Fibroblast of skin of right quadriceps (primary cell): ENCODE measurements at places on chromosomes 5 and 9.

GRCh38 chr9:122004589-122004988, 88.5 kb downstream of the TTLL11 start:
- DNase-seq, result no peak

GRCh38 chr5:5387777-5388176, 34.7 kb upstream of the ICE1 start:
- DNase-seq, result no peak

- DNase-seq, result peak; percentile 4
Measured at GRCh38 chr9:90539286-90539685, 103.3 kb downstream of the DIRAS2 start.

- DNase-seq, result no peak
Measured at GRCh38 chr5:4576908-4577307, 563.2 kb upstream of the ADAMTS16 start.

DNA sequence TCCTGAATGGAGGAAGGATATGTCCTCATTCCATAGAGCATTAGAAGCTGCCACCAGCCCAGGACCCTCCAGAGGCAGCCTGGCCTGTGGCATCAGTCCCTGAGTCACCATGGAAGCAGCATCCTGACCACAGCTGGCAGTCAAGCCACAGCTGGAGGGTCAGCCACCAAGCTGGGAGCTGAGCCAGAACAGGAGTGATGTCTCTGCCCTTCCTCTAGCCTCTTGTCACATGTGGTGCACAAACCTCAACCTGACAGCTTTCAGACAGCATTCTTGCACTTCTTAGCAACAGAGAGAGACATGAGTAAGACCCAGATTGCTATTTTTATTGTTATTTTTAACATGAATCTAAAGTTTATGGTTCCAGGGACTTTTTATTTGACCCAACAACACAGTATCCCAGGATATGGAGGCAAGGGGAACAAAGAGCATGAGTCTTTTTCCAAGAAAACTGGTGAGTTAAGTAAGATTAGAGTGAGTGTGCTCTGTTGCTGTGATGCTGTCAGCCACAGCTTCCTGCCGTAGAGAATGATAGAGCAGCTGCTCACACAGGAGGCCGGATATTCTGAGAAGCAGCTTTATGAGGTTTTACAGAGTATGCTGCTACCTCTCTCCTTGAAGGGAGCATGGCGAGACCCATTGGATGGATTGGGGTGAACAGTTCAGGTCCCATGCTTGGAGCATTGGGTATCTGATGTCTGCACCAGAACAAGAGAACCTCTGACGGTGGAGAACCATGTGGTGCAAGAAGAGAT, 13.0 kb upstream of the CYFIP2 start:
- peak; percentile 51 for DNase-seq

DNA sequence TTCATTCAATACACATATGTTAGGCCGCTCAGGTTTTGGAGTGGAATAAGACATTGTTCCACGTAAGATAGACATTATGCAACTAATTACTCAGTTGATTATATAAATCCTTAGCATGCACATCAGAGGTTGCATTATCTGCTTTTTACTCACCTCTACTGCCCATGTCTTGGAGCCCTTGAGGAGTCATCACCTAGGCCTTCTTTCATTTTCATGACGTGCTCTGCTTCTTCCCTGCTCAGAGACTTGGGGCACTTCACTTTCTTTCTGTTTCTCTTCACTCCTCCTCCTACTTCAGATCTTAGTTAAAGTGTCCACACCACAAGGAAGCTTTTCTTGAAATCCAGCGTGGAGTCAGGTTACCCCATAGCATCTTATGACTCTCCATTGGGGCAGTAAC, 241.1 kb downstream of the TLR4 start:
- DNase-seq, result no peak

GRCh38 chr9:19682397-19682796, 106.4 kb downstream of the SLC24A2 start:
- DNase-seq, result no peak

GRCh38 chr9:82170866-82171265, 182.3 kb downstream of the SPATA31D1 start:
- peak; percentile 63 for DNase-seq

- peak; percentile 42 for DNase-seq
Measured at GRCh38 chr9:106864373-106865143, 1.6 kb downstream of the ZNF462 start.

DNA sequence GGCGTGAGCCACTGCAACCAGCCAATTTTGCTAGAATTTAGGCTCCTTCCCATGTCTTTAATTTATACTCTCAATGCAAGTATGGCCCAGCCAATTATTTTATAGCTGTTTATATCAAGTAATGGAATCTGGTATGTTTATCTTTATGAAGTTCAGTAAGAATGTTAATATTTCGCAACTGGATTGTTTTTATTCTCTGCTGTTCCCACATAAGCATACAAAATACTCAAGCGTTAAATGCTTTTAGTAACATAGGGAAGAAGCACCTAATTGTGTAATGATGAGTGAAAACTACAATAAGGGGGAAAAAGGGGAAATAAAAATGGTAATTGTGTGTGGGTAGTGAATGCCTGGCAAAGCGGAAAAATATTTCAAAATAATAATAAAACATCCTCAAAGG, 21.3 kb downstream of the PWWP2A start:
- DNase-seq, result peak; percentile 62

DNA sequence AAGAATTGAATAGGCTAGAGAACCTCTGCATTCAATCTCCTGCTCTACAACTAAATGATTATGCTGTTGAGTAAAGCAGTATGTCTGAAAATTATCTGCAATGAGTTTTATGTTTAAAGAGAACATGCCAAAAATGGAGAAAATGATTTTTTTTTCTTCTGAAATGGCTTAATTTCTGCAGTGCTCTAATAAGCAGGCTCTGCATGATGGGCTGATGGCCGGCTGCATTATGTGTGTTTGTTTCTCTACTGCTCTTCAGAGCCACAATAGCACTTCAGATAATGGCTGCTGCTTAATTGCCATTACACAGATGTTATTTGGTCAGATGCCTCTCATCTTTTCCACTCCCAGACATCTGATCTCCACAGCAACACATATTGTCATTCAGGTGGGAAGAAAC, 286.4 kb upstream of the DMAC1 start:
- DNase-seq, result no peak

DNA sequence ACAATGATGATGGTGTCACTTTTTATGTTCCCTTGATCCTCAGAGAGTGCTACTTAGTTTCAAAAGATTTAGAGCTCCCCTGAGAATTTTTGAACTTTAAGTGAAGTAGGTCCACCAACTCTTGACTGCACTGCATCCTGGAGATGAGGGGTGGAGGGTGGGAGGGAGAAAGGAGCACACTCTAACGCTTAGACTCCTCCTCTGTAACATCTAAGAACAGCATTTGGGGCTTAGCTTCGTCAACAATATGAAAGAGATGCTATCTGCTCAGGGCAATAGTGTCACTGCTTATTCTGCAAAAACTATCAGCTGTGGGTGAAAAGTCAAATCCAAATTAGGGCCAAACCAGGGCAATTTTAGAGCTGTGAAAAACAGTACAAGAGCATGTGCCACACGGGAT, 242.8 kb upstream of the EFNA5 start:
- no peak for DNase-seq

- DNase-seq, result peak; percentile 91
Measured at GRCh38 chr9:88776717-88777497, 214.4 kb upstream of the S1PR3 start.

GRCh38 chr5:83124593-83124992, 47.2 kb downstream of the XRCC4 start:
- no peak for DNase-seq

GRCh38 chr5:132245593-132245992, 11.9 kb upstream of the PDLIM4 start:
- DNase-seq, result no peak

GRCh38 chr5:58363461-58364249, 96.2 kb downstream of the PLK2 start:
- no peak for DNase-seq

GRCh38 chr5:89342106-89342876, 459.3 kb upstream of the MEF2C start:
- peak; percentile 90 for DNase-seq

DNA sequence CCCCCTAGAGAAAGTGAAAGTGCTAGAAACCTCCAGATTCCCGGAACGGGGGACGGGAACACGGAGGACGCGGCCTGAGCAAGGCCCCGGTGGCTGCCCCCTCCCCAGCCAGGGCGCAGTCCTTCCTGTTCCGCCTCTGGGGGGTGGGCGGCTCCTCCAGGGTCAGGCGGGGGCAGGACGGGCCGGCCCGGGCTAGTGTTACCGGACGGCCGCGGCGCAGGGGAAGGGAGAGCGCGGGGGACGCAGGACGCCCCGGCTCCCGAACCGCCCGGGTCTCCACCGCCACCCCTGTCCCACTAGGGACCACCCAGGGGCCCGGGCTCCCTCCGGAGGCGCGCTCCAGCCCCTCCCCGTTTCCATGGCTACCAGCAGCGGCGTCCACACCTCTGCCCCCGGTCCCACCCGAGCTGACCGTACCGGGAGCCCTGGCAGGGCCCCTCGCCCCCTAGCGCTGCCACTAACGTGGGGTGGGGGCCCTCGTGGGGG, 579 bp downstream of the SLC12A7 start:
- DNase-seq, result no peak

- DNase-seq, result no peak
Measured at GRCh38 chr9:104388071-104388470, 116.0 kb upstream of the OR13F1 start.

DNA sequence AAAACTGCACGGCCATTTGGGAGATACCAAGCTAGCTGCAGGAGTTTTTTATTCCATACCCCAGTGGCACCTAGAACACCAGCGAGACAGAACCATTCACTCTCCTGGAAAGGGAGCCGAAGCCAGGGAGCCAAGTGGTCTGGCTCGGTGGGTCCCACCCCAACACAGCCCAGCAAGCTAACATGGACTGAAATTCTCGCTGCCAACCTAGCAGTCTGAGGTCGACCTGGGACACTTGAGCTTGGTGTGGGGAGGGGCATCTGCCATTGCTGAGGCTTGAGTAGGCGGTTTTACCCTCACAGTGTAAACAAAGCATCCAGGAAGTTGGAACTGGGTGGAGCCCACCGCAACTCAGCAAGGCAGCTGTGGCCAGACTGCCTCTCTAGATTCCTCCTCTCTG, 108.9 kb upstream of the CHD1 start:
- DNase-seq, result no peak

DNA sequence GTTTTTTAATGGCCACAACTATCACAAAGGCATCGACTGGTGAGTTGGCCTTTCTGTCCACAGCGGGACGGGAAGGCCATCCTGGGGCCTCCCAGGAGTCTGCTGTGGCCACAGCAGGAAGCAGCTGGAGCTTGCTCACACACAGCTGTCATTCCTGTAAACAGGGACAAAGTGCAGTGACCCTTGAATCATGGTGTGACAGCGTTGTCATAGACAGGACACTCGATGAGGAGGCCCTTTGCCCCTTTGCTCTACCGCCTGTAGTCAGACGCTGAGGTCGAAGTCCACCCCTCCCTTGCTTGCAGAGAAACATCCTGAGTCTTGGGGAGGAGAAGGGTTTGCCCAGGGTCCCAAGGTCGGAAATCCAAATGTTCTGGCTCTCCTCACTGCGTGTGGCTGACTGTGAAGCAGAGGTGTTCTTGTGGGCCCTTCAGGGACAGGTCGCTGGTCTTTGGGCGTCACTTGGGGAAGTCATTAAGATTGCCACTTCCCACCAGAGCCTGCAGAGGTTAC, 35.1 kb downstream of the NDST1 start:
- DNase-seq, result no peak
